Fibroblast of skin of abdomen (primary cell): ENCODE measurements at places on chromosomes 1 and 21.

- DNase-seq: peak; percentile 65
These were observed 16.9 kb downstream of the TCEANC2 start for GRCh38 chr1:54070171-54070837.

GRCh38 chr1:68426594-68426993 is 23.2 kb downstream of the RPE65 start:
- DNase-seq: peak; percentile 53

- DNase-seq: no peak
These were observed 7.5 kb downstream of the MRAP start for GRCh38 chr21:32306021-32306780.

GRCh38 chr1:220137019-220137786 is 43.3 kb downstream of the IARS2 start:
- no peak for DNase-seq

DNA sequence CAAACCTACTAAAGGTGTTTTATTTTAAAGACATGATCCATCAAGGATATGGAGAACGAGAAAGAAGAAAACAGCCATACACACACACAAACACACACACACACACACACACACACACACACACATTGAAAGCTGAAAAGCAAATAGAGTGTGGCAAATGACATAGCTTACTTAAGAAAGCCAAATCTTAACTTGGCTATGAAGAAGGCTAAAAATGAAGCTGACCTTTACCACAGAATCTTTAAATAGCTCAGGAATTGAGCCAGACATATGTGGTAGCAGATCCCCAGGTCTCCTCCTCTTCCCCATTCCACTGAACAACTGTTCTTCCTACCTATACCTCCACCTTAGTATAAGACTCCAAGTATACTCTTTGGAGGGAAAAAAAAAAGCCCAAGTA is 185.6 kb downstream of the CLEC20A start:
- peak; percentile 36 for DNase-seq

DNA sequence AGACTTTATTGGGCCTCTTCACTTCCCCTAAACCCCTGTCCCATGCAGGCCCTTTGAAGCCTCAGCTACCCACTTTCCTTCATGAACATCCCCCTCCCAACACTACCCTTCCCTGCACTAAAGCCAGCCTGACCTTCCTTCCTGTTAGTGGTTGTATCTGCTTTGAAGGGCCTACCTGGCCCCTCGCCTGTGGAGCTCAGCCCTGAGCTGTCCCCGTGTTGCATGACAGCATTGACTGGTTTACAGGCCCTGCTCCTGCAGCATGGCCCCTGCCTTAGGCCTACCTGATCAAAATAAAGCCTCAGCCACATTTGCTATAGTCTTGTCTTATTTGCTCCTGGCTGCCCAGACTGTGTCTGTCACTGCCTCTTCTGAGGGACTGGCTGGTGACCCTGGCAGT is 5.5 kb downstream of the GSTM4 start:
- DNase-seq: no peak

GRCh38 chr1:11797525-11798216 is 8.1 kb downstream of the MTHFR start:
- DNase-seq: no peak
